ENCODE measurements at places on chromosomes 12 and 14.

- peak; percentile 67 for DNase-seq
Observed at GRCh38 chr14:31206536-31207286, 882 bp downstream of the HECTD1 start.

DNA sequence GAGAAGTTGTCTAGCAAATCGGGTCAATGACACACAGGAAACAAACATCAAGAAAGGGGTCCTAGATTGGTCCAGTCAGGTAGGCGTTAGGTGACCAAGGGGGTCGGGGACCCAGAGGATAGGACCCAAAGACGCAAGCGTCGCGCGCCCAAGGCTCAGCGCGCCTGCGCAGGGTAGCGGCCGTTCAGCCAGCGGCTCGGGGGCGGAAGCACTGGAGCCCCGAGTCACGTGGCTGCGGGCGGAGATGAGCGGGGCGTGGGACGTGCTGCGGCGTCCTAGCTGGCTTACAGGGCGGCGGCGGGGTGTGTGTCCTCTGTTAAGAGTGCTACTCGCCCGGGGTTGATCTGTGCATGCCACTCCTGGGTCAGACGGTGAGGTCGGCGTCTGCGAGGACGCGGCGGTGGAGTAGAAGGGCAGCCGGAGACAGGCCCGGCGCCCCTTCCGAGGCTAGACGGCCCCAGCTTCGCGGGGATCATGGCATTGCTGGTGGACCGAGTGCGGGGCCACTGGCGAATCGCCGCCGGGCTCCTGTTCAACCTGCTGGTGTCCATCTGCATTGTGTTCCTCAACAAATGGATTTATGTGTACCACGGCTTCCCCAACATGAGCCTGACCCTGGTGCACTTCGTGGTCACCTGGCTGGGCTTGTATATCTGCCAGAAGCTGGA, at the start of gene SLC35E3:
Gene SLC35E3 (plus strand): TSS at position 273 of the 668 bp plus-strand sequence. CDS start 202 bp downstream, at position 475.
- DNase-seq = peak; percentile 96

DNA sequence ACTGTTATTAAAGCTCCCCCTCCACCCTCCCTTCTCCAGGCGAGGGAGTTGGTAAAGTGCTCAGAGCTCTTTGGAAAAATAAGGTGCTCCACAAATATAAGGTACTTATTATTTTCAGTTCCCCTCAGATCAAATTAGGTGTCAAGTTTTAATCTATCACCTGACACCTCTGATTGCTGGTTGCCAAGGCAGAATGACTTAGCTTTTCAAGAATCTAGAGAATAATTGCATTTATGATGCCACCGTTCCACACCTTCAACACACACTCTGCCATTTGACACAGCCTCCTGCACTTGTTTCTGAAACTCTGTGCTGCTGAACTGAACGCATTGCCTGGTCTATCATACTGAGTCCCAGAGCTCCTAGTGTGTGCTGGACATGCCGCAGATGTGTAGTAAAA, 128.6 kb downstream of the CRACR2A start:
- no peak for DNase-seq

DNA sequence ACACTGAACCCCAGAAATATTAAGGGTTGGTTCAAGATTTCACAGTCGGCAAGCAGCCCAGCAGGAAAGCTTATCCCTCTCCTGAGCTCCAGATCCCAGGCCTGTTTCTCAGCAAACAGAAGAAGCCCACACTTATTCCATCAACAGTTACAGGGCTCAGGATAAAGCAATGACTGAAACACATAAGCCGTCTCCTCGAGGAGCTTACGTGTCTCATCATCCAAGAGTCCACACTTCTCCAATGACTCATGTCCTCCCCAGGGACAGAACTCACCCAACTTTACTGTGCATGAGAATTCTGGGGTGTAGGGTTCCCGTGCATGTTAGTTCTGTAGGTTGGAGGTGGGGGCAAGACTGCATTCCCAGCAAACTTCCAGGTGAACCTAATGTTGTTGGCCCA, 31.2 kb downstream of the GSC start:
- DNase-seq = no peak

GRCh38 chr12:31724557-31724956, 4.3 kb downstream of the AMN1 start:
- DNase-seq = no peak

DNA sequence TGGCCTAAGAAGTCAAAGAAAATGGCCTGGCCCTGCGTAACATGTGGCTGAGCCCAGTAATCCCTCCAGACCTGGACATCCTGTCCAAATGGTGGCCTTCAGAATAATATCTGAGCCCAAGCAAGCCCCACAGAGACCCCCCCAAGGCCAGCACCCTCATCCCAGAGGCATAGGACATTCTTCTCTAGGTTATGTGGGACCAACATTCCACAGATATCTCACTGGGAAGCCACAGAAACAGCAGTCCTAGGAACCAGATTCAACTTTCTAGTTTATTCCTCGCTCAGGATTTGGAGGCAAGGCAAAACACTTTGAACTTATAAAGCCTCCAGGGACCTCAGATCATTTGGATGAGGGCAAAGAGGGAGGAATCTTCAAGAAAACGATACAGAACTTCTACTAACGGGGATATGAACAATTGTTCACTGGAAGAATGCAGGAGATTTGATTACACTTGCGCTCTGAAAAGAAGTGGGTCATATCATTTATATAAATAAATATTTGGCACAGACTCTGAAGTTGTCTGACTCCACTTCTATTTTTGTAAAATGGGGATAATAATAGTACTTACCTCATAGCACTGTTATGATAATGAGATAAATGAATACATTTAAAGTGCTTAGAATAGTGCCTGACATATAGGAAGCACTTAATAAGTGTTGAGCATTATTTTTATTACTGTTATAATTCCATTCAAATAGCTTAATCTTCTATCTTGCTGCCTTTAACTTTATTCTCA, 171.5 kb downstream of the NUAK1 start:
- DNase-seq = no peak

DNA sequence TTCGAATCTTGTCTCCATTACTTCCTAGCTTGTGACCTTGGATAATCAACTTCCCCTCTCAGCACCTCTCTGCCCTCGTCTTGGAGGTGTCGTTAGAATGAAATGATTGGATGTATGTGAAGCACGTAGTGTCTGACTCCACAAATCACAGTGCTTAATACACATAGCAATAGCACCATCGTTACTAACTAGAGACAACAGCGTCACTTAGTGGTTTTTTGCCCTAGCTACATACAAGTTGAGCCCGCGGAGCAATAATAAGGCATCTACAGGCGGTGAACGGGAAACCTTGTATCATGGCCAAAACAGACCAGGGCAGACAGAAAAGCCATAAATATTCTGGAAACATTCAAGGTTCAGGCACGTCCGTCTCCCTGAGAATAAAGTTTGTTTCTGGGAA, 154.9 kb downstream of the ASCL4 start:
- DNase-seq = peak; percentile 63

GRCh38 chr12:124921200-124922031, 7.0 kb upstream of the UBC start:
- peak; percentile 65 for DNase-seq

GRCh38 chr12:132513070-132513398, 23.1 kb downstream of the FBRSL1 start:
- no peak for DNase-seq

GRCh38 chr12:29086325-29087271, 62.5 kb upstream of the FAR2 start:
- no peak for DNase-seq

DNA sequence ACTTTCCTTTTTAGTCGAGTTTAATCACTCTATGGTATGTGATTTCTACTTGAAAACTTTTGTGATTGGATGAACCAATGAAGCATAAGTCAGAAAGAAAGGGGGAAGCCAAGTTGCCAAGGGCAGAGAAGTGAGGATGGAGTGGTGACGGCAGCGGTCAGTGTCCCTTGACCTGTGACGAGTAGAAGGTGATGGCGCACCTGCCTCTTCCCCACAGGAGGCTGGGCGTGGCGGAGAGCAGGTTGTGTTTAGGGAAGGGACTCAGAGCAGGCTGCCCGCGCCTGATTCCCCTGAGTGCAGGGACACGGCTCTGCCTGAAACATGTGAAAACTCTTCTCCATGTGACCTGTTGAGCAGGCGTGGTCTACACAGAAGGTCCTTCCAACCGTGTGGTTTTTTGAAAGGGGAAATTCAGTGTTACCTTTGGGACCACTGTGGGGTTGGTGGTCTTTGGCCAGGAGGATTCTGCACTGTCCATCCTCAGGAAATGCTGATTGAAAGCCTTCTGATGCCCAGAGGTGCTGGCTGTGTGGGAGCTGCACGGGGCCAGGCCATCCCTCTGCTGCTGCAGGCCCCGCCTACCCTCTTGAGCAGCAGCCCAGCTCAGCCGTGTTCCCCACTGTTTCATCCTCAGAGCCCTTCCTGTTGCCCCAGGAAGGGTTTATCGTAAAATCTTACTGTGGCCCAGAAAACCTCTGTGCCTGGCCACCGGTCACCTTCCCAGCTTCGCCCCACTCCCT, 23.5 kb upstream of the AMN start:
- peak; percentile 77 for DNase-seq

GRCh38 chr12:3173008-3173553, 95.9 kb downstream of the TSPAN9 start:
- no peak for DNase-seq

GRCh38 chr12:12364787-12365445, 8.0 kb downstream of the BORCS5 start:
- DNase-seq = no peak

GRCh38 chr14:22226381-22226780, 362.6 kb downstream of the DAD1 start:
- DNase-seq = peak; percentile 15

- DNase-seq = no peak
Observed at GRCh38 chr12:116547955-116548501, 11.2 kb upstream of the MAP1LC3B2 start.

GRCh38 chr12:123498126-123498825, 35.2 kb downstream of the RILPL1 start:
- DNase-seq = no peak

- DNase-seq = no peak
Observed at GRCh38 chr14:100129161-100129589, 30.3 kb downstream of the DEGS2 start.

- no peak for DNase-seq
Observed at GRCh38 chr12:106866426-106867080, 89.2 kb upstream of the TMEM263 start.

DNA sequence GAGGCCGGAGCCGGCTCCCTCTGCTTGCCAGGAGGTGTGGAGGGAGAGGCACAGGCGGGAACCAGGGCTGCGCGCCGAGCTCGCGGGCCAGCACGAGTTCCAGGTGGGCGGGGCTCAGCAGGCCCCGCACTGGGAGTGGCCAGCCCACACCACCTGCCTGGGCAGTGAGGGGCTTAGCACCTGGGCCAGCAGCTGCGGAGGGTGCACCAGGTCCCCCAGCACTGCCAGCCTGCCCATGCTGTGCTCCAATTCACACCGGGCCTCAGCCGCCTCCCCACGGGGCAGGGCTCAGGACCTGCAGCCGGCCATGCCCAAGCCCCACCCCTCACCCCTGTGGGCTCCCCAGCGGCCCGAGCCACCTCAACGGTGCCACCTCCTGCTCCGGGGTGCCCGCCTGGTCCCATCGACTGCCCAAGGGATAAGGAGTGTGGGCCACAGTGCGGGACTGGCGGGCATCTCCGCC, 72.4 kb upstream of the PPP2R5C start:
- DNase-seq = no peak

GRCh38 chr12:75651342-75651695, 139.9 kb upstream of the KRR1 start:
- DNase-seq = no peak

DNA sequence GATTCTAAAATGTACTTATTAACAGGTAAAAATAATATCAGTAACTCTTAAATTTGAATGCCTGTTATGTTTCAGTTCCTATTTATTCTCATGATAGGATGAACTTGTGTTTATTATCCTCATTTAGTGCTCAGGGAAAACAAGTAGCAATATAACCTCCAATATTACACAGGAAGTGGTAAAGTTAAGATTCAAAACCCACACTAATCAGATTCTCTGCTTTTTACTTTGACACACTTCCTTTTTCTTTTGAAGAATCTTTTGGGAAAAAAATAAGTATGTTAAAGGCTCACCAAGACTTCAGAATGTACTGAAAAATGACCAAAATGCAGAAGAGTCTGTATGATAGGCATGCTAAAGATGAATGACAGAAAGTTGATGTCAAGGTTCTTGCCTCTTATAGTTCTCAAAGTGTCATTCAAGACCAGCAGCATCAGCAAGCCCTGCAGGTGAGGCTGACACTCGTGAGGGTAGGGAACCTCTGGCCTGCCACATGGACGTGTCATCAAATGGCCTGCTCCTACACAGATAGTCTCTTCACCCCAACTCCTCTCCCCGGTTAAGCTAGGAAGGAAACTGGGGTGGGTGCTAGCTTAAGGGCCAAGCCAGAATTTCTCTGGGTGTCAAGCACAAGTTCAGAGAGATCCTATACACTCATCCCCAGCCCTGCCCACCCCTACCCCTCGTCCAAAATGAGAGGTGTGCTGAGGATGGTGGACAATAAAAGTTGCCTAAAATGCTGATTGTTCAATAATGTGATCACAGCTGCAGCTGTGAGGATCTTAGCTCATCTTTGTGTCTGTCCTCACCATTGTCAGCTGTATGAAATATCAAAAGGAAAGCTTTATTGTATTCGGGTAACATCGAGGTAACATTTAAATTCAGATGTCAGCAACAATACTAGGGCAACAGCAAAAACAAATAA, 6.3 kb downstream of the TBPL2 start:
- no peak for DNase-seq

DNA sequence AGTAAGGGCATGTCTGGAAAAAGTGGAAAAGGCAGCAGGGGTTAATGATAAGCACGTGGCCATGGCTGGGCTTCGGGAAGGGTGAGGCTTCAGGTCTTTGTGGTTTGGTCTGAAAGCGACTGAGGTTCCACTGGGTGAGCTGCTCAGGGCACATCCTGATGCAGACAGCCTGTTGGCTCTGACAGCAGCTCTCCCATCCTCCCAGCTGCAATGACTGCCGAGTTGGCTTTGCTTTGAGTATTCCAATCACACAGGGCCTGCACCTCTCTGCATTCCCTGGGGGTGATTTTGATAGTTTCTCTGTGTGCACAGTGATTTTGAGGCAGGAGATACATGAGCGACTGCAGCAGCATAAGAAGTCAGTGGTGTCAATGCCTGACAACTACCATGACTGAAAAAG, 390.7 kb downstream of the APAF1 start:
- DNase-seq = no peak

- DNase-seq = no peak
Observed at GRCh38 chr12:29574500-29574899, 77.0 kb upstream of the OVCH1 start.

DNA sequence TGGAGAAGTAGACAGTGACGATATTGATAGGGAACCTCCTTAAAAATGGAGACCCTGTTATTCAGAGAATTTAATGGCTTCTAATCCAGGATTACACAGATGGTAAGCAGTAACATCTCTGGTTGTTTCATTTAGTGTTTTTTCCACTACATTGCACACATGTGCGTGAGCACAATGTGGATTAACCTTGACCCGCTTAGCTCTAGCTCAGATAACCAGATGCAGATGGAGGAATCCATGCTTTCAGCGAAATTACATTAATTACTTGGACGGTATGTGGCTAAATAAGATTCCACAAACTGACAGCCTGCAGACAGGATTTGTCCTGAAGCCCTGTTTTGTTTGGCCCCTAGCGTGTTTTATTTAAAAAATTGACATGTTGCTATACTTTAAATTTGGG, 378.4 kb downstream of the CCDC91 start:
- no peak for DNase-seq

GRCh38 chr12:97513950-97514349, 51.3 kb downstream of the RMST start:
- no peak for DNase-seq
